GM18507 (cell line): ENCODE measurements at places on chromosomes 6 and 20.

DNA sequence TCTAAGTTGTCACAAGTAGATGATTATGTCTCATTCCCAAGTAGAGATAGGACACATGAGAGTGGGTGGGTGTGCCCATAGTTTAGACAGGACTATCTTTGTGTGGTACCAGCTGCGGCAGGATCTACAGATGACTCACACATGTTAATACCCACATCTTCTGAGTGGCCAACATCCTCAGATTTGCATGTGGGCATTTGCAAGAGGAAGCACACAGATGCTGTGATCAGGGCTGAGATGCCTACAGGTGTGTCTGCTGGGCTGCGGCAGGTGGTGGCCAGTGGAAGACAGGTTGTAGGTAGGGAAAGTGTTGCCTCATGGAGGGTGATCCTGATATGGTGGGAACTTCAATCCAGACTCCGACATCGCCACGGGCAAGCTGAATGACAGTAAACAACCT, 50.8 kb downstream of the UTRN start:
- no peak for DNase-seq

GRCh38 chr6:66508433-66508832, 801.4 kb upstream of the EYS start:
- no peak for DNase-seq

DNA sequence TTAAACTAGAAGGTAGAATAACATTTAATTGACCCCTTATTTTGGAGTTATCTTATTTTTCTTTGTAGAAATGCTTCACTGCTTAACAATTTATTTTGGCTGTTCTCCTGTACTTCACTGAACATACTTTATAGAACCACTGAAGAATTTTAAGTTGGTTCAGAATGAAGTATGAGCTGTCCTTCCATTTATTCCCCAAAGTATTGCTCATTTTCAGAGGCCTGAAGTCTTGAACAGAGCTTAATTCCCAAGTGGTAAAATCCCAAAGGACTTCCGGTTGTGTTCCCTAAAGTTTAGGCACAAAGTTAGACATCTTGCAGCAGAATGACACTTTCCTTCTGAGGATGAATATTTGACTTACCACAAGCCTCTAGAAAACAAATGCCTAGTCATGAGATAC, 233.3 kb downstream of the TINAG start:
- DNase-seq, result no peak

DNA sequence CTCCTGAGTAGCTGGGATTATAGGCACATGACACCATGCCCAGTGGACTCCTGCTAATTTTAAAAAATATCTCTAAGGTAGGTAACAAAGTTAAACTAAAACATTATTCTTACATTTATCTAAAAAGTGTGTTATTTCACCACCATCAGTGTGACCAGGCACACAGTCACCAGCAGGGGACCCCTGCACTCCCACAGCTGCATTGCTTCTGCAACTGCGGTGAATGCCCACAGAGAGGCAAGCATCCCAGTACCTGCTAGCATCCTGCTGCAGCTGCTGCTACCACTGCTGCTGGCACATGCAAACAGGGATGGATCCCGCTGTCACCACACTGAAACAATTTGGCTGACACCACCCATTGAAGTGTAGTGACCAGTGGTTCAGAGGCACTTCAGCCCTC, 21.9 kb upstream of the EPB41L2 start:
- no peak for DNase-seq

DNA sequence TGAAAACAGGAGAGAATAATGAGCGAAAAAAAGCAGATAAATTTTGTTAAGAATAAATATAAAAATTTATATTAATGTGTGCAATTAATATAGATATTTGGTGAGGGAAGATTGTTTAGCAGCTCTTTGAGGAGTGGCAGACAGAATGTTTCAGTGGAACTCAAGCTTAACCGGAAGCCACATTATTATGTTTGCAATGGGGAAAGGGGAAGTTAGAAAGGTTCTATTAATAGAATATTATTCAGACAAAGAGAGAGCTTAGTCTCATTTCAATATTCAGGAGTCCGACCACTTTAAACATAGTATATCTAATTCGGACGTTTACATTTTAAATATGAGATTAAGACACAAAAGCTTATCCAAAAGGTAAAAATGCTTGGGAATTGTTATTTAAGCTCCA, 81.6 kb upstream of the KHDRBS2 start:
- DNase-seq, result no peak

- no peak for DNase-seq
Observed at GRCh38 chr6:15504040-15504495, 158.8 kb downstream of the DTNBP1 start.

DNA sequence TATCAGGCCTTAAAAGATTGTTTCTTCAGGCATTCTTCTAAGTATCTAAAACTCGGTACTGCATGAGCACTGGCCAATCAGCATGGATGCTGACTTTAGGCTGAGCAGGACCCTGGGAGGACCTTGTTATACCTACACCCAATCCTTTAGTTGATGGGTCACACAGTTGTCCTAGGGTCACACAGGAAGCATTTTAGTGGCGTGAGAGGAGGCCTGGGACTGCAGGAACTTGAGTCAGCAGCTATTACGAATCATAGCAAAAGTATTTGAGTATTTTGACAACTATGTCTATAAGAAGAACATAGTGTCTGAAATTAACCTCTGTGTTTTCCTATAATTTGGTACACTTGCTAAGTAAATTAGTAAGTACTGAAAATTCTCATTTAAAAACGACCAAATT, 741.4 kb downstream of the HACE1 start:
- DNase-seq, result no peak

GRCh38 chr20:7708112-7708511, 232.1 kb downstream of the HAO1 start:
- DNase-seq, result no peak

- no peak for DNase-seq
Observed at GRCh38 chr20:21238818-21239536, 64.2 kb upstream of the XRN2 start.
